Stimulated activated CD4-positive, alpha-beta T cell treated with anti-CD3 and anti-CD28 coated beads, TNF-alpha, amount 100 ng/mL, for 48 hours (primary cell): ENCODE measurements at places on chromosomes 5 and 9.

DNA sequence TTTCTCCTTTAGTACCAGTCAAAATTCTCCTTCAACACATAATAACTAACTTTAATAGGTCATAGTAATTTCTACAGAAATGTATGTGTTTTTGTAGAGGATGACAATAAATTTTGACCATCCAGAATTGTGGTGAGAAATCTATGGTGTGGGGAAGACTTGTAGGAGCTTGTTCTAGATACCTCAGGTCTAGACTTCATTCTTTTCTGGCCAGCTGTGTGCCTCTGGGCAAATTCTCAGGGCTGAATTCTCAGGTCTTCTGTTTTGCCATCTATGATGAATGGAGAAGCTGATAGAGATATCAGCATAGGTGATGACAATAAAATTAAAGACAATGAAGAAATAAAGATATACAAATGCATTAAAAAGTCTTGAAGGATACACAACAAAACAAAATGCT lies 298.6 kb upstream of the MEF2C start:
- DNase-seq = no peak

- DNase-seq = no peak
These were observed 339.4 kb downstream of the CHSY3 start for GRCh38 chr5:130243641-130244040.

- DNase-seq = no peak
These were observed 58.9 kb downstream of the AUH start for GRCh38 chr9:91302831-91303230.

DNA sequence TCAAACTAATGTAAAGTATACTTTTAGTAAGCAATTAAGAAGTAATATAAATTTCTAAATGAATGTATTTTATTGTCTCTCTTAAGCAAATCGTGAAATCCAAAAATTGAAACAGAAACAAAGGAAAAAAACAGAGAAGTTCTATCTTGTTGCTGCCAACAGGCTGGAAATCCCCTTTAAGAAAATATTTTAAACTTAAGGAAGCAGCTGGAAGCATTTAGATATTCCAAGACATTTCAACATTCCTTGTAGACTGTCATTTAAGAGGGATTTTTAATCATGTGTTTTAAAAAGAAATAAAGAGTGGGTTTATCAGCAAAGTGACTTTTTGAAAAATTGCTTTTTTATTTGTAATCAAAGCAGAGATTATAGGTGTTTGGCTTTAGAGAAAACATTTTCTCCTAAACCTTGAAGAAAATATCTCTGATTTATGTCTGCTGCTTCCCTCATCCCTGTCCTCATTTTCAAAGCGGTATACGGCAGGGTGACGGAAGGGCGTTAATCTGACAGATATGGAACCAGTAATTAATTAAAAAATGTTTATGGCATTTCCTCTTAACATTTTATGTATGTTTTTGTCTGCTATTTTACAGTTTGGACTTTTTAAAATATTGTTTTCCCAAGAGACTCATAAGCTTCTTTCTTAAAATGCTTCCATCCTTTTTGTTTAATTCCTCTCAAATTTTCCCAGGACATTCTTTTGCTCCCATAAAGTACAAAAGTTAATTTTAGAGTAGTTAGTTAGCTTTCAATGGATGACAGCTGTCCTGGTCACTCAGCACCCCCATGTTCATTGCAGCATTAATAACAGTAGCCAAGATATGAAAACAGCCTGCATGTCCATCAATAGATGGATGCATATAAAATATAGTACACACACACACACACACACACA lies 245.6 kb downstream of the LURAP1L start:
- DNase-seq = no peak

GRCh38 chr9:70979966-70980365 lies 141.5 kb downstream of the TRPM3 start:
- no peak for DNase-seq

DNA sequence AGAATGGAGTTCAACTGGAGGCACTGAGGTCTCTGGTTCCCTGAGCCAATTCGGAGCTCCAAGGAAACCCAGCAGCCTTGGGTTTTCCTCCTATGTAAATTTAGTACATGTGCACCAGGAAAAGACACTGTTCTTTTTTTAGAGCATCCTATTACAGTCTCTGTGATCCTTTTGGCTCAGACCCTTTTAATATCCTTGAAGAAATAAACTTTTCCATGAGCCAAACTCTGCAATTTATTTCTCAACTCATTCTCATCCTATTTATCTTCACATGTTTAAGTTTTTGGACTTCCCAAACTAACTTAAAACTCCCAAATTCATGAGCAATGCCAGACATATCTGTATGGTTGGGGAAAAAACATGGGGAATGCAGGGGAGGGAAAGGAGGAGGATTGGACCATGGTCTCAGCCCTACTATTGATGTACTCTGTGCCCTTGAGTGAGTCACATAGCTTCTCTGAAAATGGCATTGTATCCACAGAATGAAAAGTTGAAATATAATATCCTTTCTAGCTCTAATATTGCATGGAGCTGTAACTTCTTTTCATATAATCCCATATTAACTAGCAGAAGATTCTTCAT lies 76.6 kb downstream of the PAPPA start:
- DNase-seq = no peak

- DNase-seq = no peak
These were observed 17.8 kb downstream of the NIM1K start for GRCh38 chr5:43209833-43210232.

DNA sequence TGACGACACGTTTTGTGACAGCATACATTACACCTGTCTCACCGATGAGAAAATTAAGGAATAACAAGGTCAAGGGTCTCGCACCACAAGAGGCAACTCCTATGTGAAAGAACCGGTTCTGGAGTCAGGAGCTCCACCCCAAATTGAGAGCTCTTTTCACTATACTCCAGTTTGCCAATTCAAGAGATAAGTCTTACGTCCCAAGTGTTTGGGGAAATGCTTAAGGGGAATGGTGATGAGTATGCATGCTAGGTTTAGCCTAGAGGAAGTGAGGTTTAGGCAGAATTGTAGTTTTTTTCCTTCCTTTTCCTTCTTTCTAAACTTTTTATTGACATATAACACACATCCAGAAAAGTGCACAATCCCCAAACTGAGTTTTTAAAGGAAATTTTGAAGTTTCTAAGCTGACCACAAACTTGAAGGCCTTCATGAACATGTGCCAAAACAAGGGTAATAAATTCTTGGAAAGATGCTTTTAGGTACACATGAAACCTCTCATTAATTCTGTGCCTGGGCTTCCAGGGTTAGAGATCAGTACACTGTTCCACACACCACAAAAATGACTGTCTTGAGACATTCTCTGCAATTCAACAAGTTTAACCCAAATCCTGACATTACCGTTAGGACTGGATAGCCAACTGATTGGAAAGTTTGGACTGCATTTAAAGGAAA lies 127.6 kb upstream of the SLC1A3 start:
- DNase-seq = no peak

GRCh38 chr9:76812591-76812990 lies 48.4 kb downstream of the PCA3 start:
- DNase-seq = no peak

- no peak for DNase-seq
These were observed 120.6 kb downstream of the C9orf50 start for GRCh38 chr9:129500161-129500862.

GRCh38 chr9:113511856-113512761 lies 48.6 kb downstream of the RGS3 start:
- peak; percentile 71 for DNase-seq

- DNase-seq = no peak
These were observed 40.5 kb downstream of the OLFM1 start for GRCh38 chr9:135127718-135128670.

DNA sequence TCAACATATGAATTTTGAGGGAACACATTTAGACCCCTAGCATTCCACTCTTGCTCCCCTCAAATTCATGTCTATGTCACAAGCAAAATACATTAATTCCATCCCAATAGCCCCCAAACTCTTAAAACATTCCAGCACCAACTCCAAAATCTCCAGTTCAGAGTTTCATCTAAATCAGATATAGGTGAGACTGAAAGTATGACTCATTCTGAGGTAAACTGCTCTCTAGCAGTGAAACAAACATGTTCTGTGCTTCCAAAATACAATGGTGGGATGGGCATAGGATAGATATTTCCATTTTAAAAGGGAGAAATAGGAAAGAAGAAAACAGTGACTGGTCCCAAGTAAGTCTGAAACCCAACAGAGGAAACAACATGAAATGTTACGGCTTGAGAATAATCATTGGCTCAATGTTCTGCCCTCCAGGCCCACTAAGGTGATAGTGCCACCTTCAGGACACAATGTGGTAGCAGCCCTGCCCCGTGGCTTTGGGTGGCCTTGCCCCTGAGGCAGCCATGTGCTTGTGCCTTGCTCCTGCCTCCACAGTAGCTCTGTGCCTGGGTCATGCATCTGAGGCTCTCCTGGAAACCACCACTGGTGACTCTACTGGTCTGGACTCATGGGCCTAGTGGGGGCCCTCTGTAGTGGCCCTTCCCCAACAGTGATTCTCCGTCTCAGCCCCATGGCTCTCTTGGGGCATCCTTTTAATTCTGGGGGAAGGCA lies 36.4 kb upstream of the IPPK start:
- no peak for DNase-seq

DNA sequence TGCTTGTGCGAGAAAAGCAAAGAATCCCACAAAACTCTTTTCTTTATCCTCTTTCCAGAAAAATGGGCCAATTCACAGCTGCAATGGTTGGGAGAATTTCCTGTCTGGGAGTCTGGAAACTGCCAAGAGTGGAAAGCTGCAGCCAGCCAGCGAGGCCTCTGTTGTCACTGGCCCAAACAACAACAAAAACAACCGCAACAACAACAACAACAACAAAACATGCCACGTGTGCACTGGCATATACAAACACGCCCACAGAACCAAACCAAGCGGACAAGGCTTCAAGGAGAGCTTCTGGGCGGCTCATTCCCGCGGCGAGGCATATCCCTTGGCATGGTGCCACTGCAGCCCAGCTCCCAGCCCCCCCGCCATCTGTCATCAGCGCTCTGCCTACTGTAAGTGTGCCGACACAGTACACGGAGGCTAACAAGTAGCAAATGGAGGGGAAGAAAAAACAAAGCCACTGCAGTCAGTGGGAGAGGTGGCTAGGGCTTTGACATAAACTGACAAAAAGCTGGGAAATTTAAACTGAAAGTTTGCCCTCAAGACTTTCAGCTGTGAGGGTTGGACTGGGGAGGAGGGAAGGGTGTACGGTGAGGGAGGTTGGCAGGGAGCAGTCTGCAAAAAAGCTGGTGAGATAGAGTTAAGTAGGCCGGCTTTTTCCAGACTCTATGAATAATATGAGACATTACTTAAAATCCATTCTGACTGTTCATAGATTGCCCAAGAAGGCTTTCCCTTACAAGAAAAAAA lies 165.0 kb upstream of the ZNF462 start:
- DNase-seq = no peak
